ENCODE measurements at places on chromosomes 3 and 15.

GRCh38 chr3:189554868-189555557 is 76.2 kb upstream of the TP63 start:
- DNase-seq = no peak

DNA sequence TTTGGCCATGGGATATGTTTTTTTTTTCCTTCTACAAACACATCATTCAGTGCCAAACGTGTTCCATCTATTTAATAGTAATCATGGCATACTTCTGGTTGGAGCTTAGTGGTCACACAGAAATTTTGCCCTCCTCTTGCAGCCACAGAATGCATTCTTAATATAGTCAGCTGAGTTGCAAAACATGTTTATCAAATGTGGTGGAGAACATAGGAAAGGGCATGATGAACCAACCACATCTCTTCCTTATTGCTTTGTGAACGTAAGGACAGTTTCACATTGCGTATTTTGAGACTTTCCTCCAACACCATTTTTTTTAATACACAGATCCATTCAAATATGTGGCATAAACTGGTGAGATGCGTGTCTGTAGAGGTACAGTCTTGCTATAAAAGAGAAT is 106.8 kb downstream of the BBX start:
- DNase-seq = no peak

- no peak for DNase-seq
Measured at GRCh38 chr3:148197061-148197460, 500.6 kb upstream of the AGTR1 start.

GRCh38 chr3:143586576-143586975 is 261.7 kb downstream of the SLC9A9 start:
- DNase-seq = no peak

GRCh38 chr3:123648696-123649405 is 64.0 kb upstream of the HACD2 start:
- no peak for DNase-seq

GRCh38 chr3:52330194-52330805 is 14.2 kb downstream of the DNAH1 start:
- no peak for DNase-seq

DNA sequence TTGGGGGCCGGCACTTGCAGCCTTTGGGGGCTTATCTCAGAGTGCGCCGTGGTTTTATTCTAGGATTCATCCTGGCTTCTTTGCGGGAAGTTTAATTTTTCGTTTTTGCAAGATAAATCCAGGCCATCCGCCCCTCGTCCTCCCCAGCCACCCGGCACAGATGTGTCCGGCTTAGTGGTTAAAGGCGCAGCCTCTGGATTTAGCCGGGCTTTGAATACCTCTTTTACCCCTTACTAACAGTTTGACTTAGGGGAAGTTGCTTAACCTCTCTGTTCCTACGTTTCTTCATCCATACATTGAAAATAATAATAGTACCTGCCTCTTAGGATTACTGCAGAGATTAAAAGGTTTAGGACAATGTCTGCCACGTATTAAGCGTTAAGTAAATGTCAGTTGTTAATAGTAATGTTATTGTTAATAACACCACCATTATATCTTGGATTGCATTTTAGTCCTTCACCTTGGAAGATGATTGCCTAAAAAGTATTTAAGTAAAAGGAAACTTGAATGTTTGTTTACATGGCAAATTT is 714 bp downstream of the ECT2 start:
- DNase-seq = no peak

DNA sequence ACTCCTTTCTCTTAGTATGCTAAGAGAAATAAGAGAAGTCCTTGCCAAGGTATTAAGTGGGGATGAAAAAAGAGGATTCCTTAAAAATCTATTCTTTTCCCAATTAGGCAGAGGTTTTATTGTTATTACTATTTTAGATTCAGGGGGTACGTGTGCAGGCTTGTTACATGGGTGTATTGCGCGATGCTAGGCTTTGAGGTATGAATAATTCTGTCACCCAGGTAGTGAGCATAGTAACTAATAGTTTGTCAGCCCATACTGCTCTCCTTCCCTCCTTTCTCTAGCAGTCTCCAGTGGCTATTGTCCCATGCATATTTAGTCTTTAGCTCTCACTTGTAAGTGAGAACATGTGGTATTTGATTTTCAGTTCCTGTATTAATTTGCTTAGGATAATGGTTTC is 83.9 kb downstream of the LEKR1 start:
- no peak for DNase-seq

GRCh38 chr3:189630767-189631372 is 319 bp upstream of the TP63 start:
- no peak for DNase-seq

- DNase-seq = no peak
Measured at GRCh38 chr3:195093731-195094130, 177.2 kb downstream of the XXYLT1 start.

Data from nucleus accumbens (tissue), 56 donors.